Stimulated activated CD4-positive, alpha-beta T cell treated with anti-CD3 and anti-CD28 coated beads, Interleukin-15, amount 100 ng/mL, for 48 hours (primary cell): ENCODE measurements at places on chromosomes 1 and 21.

GRCh38 chr1:22971611-22972405, 858 bp downstream of the LACTBL1 start:
- no peak for DNase-seq

DNA sequence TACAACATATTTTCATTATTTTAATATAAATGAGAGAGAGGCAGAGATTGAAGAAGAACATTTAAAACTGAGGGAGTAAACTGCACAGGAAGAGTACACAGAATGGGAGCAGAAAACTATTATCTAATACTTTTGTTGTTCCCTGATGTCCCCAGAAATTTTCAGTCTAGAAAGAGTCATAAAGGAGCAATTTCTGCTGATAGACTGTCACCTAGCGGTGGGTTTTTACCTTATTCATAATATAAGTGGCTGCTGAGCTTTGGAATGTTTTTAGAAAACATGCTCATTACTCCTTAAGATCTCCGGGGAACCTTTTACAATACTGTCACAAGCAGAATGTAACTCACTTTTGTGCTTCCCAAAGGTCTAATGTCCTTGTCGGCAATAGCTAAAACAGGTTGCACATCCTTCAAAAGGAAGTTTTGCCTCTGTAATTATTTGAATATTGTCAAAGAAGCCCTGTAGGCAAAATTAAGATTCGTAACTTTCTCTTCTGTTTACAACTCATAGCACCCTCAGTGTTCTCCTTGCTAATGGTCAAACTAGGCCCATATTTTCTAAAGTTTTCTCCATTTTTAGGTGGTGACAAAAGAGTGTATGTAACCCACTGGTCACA, 4.9 kb upstream of the NPL start:
- no peak for DNase-seq

- no peak for DNase-seq
Observed at GRCh38 chr1:181608386-181608785, 125.1 kb downstream of the CACNA1E start.

DNA sequence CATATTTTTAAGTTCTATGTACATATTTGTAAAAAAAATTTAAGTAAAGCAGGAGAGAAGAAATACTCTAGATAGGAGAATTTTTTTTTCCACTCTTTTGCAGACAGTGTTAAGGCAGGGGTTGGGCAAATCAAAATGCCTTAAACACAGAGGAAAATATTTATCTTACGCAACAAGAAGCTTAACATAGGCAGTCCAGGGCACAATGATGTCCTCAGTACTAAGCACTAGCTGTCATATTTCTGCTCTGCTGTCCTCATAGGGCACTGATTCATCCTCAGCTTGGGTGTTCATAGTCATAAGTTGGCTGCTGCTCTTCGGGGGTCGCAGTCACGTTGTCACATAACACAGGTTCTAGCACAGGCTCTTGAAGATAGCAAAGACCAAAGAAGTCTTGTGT, 247.4 kb downstream of the PTBP2 start:
- DNase-seq: no peak

DNA sequence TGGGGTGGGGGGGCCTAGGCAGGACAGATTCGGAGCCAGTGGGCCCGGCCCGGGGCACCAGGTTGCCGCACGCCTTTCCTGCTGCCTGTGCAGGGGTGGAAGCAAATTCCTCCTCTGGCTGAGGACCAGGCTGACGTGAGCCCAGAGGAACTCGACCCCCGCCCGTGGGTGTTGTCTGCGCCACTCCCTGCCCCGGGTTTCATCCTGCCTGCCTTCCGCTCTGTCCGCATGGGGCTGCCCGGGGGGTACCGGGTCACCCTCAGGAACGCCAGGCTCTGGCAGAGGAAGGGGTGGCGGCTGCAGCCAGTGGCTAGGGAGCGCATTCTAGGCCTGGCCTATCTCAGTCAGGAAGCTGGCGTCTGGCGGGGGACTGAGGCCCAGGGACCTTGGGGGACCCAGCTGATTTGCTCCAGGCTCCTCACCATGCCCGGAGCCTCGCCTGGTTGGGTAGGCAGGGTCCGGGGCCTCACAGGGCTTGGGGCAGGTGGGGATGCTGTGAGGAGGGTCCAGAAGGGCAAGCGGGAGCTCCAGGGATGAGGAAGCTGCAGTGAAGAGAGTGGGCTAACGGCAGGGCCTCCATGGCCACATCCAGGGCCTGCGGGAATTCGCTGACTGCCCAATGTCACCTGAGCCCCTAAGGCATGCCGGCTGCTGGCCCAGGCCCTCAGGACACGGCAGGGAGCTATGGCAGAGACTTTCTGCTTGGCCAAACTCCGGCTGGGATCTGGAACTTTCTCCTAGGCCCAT, 2.4 kb upstream of the IBA57 start:
- DNase-seq: no peak

- DNase-seq: no peak
Observed at GRCh38 chr1:246592695-246593094, 26.4 kb downstream of the CNST start.

- no peak for DNase-seq
Observed at GRCh38 chr1:218556016-218556415, 210.9 kb downstream of the TGFB2 start.

DNA sequence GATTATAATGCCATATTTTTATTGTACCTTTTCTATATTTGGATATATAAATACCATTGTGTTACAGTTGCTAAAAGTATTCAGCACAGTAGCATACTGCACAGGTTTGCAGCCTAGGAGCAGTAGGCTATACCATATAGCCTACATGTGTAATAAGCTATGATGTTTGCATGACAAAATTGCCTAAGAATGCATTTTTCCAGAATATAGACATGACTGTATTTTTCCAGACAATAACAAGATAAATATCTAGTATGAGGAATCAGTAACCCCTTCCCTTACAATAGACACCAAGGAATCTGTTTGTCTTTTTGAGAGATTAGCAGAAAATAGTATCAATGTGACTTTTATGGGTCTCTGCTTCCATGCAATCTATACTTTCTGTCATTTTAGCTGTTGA, 228.6 kb downstream of the GRIK1 start:
- DNase-seq: no peak

DNA sequence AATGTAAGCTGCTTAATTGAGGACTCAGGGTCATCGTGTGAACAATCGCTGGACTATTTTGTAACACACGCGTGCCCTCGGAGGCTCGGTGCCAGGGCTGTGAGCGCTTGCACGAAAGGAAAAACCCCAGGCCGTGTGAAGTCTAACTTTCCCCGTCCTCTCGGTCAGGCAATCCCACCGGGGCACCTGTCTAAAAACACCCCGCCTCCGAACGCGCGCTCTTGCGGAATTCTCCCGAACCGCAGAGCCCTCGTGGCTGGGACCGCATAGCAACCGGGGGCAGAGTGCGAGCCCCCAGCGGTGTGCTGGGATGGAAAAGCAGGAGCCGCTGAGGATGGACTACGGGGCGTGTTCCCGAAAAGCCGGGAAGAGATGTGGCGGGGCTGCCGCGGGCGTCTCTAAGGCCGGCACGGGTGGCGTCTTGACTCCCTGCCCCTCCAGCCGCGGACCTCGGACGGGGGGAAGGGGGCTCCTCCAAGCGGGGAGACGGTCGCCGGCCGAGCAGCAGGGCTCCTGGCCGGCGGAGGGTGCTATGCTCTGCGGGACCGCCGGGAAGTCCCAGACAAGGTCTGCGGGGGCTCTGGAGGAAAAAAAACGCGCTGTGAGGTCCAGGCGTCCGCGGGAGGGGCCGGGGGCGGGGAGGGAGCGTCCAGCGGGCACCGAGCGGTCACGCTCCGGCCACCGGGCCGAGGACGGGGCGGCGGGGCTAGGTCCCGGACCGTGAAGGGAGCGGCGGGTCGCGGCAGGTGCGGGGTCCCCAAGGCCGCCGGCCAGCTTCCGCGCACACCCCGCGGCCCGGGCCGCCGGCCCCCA, 936 bp downstream of the ZBTB21 start:
- DNase-seq: peak; percentile 20

- DNase-seq: no peak
Observed at GRCh38 chr1:39261712-39262221, 57.3 kb downstream of the MACF1 start.

DNA sequence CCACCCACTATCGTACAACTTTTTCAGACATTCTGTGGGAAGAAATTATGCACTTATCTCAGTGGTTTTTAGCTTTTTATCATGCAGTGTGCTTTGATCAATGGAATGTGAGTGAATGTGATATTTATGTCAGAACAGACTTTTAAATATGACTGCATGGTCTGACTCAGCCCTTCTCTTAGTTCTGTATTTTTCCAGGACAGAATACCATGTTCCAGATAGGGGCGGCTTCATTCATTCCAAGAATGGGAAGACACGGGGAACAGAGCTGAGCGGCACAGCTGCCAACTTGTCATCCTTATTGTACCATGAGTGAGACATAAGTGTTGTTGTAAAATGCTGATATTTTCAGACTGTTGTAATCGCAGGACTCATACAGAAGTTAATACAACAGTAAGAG, 214.6 kb upstream of the NCAM2 start:
- DNase-seq: no peak

DNA sequence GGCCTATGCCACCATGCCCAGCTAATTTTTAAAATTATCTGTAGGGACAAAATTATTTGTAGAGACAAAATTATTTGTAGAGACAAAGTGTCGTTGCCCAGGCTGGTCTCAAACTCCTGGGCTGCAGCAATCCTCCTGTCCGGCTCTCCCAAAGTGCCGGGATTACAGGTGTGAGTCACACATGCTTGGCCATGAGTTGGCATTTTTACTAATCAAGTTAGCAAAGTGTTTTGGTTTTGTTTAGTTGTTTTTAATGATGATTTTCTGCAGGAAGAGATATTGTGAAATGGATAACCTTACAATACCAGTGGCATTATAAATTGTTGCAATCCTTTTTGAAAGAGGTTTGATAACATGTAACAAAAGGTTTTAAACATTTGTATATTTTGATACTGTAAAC, 65.3 kb upstream of the MAGI3 start:
- no peak for DNase-seq

DNA sequence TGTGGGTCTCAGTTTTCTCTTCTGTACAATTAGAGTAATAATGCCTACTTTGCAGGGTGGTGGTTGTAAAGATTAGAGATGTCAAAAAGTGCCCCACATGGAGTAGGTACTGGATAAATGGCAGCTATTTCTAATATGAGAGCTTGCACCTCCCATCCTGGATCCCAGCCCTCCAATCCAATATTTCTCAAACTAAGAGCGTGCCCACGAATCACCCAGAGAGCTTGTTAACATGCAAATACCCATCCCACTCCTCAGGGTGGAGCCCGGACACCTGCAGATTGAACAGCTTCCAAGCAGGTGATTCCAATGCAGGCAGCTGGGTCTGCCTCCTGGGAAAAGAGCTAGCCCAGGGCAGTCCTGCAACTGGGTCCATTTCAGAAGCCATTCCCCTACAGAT, 33.0 kb downstream of the LRRN2 start:
- DNase-seq: no peak

- DNase-seq: no peak
Observed at GRCh38 chr1:163093579-163093978, 24.4 kb downstream of the RGS4 start.

- DNase-seq: no peak
Observed at GRCh38 chr1:210151052-210151672, 81.4 kb upstream of the SERTAD4 start.

- no peak for DNase-seq
Observed at GRCh38 chr21:37984416-37984815, 68.2 kb upstream of the KCNJ6 start.

DNA sequence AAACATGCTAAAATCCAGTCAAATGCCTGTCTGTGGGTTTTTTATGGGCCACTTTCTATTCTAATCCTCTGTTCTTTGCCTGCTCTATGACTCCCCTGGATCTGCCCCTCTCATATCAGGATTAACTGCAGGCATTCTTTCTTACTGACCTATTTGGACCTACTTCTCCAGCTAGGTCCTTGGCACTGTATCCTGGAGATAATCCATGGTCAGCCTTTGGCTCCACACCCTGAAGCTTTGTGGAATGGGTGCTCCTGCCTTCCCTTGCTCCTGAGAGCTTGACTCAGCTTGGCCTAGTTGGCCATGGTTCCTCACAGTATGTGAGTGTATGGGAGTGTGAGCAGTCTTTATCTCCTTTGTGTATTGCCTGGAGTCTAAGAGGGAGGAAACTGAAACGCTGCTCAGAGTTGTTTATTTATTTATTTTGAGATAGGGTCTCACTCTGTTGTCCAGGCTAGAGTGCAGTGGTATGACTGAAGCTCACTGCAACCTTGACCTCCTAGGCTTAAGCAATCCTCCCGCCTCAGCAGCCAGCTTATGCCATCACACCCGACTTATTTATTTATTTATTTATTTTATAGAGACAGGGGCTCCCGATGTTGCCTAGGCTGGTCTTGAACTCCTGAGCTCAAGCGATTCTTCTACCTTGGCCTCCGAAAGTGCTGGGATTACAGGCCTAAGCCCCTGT, 28.7 kb upstream of the CDC14A start:
- no peak for DNase-seq

DNA sequence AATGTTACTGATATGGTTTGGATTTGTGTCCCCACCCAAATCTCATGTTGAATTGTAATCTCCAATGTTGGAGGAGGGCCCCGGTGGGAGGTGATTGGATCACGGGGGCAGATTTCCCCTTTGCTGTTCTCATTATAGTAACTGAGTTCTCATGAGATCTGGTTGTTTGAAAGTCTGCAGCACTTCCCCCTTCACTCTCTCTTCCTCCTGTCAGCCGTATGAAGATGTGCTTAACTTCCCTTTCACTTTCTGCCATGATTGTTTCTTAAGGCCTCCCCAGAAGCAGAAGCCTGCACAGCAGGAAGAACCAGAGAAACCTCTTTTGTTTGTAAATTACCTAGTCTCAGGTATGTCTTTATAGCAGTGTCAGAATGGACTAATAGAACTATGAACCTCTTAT, 28.4 kb downstream of the TRIM33 start:
- no peak for DNase-seq
